ENCODE measurements at places on chromosomes 11 and 22.

GRCh38 chr11:96196181-96196662 is 146.8 kb downstream of the MAML2 start:
- no peak for DNase-seq

DNA sequence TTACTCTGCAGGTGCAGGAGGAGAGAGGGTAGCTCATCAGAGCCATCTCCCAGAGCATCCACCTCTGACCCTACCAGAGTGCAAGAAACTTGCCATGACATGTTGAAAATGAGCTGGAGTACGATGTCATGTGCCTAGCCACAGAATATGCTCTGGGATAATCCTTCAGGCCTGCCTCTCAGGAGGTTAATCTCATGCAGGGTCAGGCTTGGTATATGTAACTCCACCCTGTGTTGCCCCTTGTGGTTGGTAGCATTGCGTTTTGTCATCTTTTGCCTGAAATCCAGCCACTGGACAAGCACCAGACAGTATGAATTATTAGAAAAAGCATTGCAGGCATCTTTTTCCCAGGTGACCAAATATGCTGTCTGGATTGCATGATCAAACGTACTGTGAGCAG is 36.2 kb downstream of the CNTF start:
- DNase-seq, result no peak

DNA sequence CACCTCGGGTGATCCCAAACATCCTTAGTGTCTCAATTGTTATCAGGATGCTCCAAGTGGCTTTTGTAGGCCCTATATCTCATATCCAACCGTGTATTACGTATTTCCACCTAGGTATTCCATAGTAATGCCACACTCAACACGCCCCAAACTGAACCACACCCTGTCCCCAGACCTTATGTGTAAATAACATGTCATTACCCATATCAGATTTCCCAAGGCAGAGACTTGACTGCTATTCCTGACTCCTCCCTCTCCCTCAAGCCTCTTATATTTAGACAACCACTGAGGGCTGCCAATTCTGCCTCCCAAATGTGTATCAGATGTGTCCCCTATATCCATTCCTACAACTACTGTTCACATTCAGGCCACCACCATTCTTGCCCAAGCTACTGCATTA is 132.8 kb upstream of the NCAM1 start:
- no peak for DNase-seq

DNA sequence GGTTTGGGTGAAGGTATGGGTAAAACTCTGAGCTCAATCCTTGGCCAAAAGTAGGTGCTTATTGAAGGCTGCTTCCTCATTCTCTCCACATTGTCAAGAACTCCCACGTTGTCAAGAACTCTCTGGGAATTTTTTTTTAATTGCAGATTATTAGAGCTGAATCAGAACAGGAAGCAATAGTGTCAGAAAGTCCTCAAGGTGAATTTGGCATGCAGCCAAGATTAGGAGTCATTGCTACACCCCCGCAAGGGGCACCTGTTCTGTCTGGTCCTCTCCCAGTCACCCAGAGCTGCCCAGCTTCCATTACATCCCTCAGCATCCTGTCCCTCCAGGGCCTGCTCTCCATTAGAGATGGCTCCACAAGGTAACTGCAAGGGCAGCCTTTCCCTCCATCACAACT is 996.5 kb downstream of the OPCML start:
- no peak for DNase-seq

DNA sequence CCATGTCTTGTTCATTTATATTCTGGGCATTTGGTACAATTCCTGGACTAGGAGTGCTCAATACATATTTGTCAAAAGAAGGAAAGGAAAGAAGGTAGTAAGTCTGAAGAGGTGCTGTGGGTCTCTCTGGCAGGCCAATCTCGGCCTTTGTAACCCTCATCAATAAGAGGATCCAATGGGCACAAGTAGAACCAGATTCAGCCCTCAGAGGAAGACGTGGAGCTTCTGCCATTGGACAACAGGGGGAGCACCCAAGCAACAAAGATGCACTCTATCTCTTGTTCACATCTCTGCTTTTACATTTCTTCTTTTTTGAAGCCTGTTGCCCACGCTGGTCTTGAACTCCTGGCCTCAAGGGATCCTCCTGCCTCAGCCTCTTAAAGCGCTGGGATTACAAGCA is 2.2 kb upstream of the VPS11 start:
- no peak for DNase-seq

DNA sequence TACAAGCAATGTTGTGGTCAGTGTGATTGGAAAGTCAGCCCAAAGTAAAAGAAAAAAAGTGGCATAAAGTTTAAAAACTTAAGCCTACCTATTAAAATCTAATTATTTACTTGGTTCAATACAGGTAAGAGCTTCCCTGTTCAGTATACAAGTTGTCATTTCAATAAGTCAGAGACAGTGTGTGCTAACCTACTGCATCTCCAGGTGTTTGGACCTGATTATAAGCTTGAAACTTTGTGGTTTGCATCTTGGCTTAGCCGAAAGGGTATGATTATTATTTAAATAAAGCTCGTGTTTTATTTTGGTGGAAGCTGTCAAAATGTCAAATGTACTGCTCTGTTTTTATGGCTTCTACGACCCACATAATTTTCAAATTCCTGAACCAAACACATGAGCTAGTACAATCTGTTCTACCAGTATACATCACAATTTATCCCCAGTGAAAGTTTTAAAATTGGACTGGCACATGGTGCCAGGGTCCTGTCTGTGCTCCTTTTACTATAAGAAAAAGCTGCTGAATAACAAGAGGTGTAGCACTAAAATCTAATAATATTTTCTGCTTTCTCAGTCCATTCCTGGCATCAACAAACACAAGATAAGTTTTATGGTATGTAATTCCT is 103.9 kb upstream of the ANO3 start:
- no peak for DNase-seq

GRCh38 chr11:36253238-36253637 is 36.0 kb downstream of the COMMD9 start:
- no peak for DNase-seq

- DNase-seq, result no peak
Measured at GRCh38 chr11:78061921-78062311, 1.7 kb upstream of the THRSP start.

DNA sequence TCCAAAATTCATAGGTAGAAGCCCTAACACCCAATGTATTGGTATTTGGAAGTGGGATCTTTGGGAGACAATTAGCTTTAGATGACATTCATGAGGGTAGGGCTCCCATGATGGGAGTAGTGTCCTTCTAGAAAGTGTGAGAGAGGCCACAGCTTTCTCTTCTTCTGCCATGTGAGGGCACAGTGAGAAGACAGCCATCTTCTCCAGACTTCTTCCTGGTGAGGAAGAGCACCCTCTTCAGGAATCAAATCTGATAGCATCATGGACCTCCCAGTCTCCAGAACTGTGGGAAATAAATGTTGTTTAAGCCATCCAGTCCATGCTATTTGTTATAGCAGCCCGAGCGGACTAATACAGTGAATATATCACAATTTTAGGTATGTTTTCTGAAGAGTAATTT is 96.9 kb downstream of the CNTN5 start:
- DNase-seq, result no peak

GRCh38 chr11:44110231-44110679 is 14.8 kb downstream of the EXT2 start:
- DNase-seq, result peak; percentile 10

DNA sequence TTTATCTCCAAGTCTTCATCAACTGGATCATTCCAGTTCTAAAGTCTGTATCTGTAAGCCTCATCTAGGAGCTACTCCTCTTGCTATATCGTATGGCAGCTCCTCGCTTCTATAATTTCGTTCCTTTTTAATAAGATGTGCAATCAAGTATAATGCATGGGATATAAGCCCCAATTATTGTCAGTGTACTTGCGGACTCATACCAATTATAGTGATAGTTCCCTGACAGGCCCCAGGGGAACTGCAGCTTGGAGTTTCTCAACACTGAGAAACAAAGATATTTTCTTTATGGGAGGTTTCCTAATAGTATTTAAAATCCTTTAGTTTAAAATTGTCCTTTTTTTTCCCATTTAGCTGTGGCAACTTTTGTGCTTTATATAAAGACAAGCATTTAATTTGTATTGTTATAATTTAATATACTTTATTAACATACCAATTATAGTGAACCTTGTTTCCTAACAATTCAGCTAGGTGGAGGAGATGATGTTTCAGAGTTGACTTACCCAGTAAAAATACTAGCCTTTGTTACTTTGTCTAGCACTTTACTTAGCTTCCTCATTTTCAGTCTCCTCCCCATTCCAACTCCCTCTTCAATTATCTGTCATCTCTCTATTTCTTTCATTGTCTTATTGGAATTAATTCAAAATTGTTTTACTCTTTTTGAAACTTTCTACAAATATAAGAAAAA is 25.3 kb upstream of the DDX17 start:
- DNase-seq, result no peak

GRCh38 chr11:68118706-68119448 is 2.3 kb downstream of the CHKA start:
- DNase-seq, result no peak

DNA sequence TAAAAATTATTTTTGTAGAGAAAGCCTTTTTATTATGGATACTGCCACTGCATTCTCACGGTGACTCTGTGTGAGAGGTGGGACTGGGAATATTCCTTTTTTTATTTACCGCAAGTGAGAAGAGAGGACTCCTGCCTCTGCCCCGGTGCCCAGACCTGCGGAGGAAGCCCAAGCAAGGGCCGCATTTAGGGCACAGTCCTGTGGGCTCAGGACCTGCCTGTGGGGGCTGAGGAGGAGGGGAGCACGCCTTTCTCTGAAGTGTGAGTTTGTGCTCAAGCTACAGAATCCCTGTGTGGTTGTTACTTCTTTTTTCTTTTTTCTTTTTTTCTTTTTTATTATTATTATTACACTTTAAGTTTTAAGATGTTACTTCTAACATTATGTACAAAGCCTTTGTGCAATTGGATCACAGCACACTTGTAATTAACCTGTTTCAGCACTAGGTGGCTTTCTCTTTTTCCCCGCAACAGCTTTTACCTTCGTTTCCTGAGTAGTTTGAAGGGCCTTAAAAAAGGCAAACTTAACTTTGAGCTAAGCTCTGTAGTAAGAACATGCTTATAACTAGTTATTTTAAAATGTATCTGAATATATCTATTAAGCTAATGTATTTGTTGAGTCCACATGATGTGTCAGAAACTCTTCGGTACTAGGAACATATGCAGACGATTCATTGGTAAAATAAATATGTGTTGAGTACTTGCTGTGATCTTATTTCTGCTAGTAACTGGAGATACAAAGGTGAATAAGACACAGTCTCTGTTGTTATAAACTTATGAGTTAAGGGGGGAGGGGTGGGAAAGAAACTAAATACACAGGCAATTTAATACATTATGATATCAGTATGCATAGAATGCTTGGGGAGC is 18.3 kb downstream of the AMOTL1 start:
- DNase-seq, result no peak

- DNase-seq, result no peak
Measured at GRCh38 chr11:62344210-62344609, 7.0 kb downstream of the ASRGL1 start.

DNA sequence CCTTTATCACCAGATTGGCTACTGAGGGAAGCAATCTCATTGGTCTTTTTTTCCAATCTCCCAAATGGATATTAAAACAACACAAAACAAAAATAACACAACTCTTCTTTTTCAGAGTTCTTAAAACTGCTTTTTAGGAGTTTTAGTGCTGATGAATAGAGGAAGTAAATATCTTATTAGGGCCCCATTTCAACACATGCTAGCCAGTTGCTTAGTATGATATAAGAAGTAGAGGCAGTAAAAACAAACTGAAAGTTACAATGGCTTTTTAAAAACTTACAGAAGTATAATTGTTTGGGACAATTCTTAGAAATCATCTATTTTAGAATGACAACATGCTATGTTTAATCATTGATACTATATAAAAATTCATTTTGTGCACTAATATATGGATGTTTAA is 3.4 kb downstream of the C11orf71 start:
- DNase-seq, result no peak

GRCh38 chr11:134349802-134350355 is 18.1 kb downstream of the GLB1L2 start:
- DNase-seq, result no peak

- no peak for DNase-seq
Measured at GRCh38 chr22:22137891-22138290, 106.7 kb upstream of the VPREB1 start.

- no peak for DNase-seq
Measured at GRCh38 chr22:30290342-30291057, 1.2 kb upstream of the CASTOR1 start.

DNA sequence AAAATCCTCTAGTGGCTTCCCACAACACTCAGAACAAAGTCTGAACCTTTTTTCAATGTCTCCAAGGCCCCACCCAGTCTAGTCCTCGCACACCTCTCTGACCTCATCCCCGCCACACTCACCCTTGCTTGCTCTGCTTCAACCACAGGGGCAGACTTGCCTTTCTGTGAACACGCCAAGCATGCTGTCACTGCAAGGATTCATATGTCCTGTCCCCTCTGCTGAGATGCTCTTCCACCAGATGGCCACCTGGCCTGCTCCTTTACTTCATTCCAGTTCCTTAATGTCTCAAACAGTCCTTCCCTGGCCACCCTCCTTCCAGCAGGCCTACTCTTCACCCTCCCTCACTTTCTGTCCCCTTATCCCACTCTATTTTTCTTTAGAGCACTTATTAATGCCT is 60.6 kb upstream of the ARHGAP20 start:
- no peak for DNase-seq

GRCh38 chr11:117834838-117835443 is 10.4 kb upstream of the FXYD2 start:
- no peak for DNase-seq

- DNase-seq, result no peak
Measured at GRCh38 chr11:114062272-114062671, 2.8 kb downstream of the ZBTB16 start.

- no peak for DNase-seq
Measured at GRCh38 chr11:31796499-31797189, 14.5 kb downstream of the PAX6 start.

- no peak for DNase-seq
Measured at GRCh38 chr22:39414377-39414776, 14.8 kb downstream of the TAB1 start.

All from activated CD4-positive, CD25-positive, alpha-beta regulatory T cell (primary cell).